ENCODE measurements at places on chromosomes 7 and 10.

- ATAC-seq, result no peak
These were observed 50.1 kb downstream of the NOD1 start for GRCh38 chr7:30428246-30429155.

GRCh38 chr10:104333032-104333727 lies 5.1 kb downstream of the ITPRIP start:
- no peak for ATAC-seq

DNA sequence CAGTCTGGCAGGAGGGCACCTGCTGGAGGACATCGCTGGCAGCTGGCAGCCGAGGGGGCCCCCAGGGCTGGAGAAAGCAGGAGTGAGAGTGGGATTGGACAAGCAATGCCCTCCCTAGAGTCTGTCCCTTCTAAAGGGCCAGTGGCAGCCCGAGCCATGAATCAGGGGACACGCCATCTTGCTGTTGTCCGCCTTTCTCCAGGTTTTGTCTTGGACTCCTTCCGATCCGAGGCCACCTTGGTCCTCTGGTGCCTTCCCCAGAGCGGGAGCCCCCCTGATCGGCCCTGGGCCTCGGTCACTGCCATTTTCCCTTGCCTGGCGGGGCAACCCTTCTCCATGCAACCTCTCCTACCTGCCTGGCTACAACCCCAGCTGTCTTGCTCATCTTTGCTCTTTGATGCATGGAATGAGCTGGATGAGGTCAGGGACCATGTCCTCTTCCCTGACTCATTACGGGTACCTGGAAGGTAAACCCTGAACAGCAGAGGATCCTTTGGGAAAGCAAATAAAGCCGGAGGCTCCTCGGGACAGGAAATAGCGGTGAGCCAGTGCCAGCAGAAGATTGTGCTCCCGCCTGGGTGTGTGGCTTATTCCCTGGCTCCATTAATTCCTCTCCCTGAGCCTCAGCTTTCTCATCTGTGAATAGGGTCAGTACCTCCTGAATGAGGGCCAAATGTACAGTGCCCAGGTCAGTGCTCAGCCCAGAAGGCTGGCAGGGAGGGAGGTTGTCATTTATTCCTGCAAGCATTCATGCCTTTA lies 112.0 kb downstream of the GRK5 start:
- ATAC-seq, result no peak

DNA sequence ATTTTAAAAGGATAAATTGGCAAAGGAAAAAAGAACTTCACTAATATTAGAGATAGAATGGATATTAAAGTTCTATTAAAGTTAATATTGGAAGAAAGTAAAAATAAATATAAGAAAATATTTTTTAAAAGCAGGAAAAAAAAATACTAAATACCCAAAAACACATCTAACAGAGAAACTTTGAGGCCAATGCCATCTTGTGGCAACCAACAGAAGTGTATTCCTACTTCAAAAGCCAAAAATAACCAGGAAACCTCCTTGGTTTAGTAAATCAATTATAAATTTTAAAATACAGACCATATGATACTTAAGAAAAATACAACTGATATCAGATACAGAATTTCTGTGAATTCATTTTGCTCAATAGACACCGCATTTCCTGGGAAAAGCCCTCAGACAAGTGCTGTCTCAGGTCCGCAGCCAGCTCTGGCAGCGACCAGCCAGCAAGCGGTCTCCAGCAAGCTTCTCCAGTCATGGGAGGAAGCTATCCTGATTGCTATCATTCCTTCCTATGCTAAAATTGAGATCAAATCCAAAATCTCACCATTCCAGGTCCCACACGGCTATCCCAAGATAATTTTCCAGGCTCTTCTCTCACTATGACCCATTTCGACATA lies 65.3 kb downstream of the LMBR1 start:
- no peak for ATAC-seq
